BJ (cell line): ENCODE measurements at places on chromosomes 7 and 10. TPM values are rescaled to one million over a fixed set of nuclear protein-coding genes. Genes with fewer than 3 reads are reported as not detected.

DNA sequence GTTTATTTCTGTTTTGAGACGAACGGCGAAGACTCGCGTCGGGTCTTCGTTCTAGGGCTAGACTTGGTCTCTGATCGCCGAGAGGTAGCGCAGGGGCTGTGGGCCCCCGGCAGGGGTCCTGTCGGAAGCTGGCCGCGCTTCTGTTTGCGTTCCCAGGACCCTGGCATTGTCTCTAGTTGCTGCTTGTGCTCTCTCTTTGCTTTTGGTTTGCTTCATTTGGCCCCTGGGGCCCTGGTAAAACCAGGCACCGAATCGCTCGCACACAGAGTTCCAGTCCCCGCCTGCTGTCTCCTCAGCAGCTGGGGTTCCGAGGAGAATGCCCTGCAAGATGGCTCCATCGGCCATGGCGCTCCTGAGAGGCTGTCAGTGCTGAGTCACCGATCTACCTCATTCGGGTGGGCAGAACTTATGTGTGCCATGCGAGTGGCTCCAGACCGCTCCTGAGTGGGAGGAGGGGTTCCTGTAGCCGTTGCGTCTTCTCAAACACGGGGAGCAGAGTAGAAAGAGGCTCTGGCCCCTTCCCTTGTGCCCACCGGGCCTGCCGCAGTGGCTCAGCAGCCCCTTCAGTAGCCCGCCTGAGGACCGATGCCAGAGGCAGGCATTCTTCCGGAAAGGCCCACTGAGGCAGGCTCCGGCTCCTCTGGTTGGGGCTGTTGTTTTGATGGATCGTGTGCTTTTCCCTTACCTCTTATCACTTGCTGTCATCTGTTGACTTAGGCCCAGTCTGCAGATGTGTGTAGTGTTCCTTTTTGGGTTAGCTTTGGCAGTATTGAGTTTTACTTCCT, 826 bp downstream of the CHPF2 start:
- peak; percentile 18 for DNase-seq

DNA sequence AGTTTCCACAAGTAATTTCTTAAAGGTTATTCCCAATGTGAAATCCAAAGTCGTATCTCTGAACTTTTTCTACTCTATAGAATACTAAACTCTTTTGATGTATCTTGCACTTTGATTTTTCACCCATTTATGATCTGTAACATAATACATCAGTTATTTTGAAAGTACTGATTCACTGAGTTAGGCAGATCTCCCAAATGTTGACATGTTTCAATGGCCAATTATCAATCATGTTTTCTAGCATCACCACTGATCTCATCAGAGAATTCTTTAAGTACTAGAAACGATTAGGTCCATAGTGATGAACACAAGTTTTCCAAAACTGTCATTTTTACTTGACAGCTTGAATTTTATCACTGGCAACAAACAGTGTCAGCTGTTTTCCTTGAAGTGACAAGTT, 119.0 kb downstream of the ATE1 start:
- DNase-seq, result no peak

- no peak for DNase-seq
These were observed 73.0 kb upstream of the PFKP start for GRCh38 chr10:2994221-2994961.

GRCh38 chr7:3043544-3044371, at the start of gene CARD11:
Gene CARD11 (minus strand): TSS chr7:3043867. CDS start chr7:2958506, 85,361 bp downstream.
- no peak for DNase-seq

GRCh38 chr10:3123571-3124411, 48.8 kb downstream of the PITRM1 start:
- DNase-seq, result no peak

DNA sequence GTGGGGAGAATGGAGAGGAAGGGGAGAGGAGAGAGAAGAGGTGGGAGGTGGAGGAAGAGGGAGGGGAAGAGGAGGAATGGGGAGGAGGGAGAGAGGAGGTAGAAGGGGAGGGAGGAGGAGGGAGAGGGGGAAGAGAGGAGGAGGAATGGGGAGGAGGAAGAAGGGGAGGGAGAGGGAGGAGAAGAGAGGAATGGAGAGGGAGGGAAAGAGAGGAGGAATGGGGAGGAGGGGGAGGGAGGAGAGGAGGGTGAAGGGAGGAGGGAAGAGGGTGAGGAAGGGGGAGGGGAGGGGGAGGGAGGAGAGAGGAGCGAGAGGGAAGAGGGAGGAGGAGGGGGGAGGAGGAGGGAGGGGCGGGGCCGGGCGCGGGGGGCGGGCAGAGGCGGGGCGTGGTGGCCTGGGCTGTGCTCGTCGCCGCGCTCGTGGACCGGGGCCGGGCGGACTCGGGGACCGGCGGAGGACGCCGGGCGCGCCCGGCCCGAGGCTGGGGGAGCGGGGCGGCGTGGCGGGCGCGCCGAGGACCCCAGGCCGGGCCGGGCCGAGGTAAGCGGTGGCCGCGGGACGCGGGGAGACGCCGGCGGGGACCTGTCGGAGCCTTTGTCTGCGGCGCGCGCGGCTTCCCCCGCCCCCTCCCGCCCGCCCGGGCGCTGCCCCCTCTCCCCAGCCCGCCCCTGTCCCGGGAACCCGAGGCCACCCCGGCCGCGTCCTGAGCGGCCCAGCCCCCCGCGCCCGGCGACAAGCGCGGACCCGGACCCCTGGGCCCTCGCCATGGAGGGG, at the start of gene SLC29A4:
TSS of gene SLC29A4 (plus strand) at position 401 of the 774 bp plus-strand sequence. CDS start 4,874 bp downstream, outside the sequence.
- DNase-seq, result no peak

DNA sequence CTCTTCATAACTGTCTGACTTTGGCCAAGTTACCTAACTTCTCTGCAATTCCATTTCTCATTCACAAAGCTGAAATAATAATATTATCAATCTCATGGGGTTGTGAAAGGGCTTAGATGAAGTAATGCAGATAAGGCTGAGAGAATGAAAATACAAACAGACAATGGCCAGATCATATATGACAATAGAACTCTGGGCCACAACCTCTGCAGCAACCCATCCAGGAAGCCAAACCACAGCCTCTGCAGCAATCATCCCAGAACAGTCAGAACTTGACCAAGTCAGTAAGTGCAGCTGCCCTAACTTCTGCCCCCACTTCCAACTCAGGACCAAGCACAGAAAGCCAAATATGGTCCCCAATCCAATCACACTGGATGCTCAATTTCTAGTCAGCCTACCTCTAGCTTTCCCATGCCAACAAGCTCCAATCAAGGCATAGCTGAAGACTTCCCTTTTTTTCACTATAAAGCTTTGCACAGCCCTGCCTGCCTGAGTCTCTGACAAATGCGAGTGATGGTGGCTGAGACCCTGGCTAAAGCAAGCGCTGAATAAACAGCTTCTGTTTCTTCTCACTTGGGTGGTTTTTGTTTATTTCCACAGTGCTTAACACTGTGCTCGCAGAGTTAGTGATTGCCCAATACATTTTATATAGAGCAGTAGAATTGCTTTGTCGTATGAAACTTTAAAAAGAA, 34.8 kb upstream of the TNPO3 start:
- no peak for DNase-seq

GRCh38 chr10:30823651-30824050, 194.1 kb upstream of the LYZL2 start:
- DNase-seq, result no peak

DNA sequence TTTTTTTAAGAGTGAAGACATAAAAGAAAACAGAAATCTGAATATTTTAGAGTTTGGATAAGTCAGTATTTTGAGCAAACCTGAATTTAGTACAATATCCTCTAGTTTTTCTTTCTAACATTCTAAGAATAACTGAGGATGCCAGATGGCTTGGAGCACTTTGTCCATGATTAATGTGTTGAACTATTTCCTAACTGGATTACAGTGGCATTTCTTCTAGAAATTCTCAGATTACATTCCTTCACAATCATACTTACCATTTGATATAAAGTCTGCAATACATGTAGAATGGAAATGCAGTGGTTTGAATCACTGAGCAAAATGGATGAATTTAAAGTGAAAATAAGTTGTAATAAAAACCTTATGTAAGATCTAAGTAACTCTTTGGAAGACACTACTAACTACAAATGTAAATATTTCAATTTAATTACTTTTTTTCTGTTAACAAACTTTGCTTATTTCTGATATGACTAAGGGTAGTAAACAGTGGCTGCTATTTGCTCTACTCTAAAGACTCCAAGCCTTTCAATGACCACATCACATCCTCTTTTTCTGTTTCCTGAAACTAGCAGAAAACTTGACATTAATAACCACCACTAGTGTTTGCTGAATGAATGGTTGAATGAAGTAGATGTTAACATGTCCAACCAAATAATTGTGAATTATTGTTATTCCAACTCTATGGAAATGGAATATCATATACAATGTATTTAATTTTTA, 102.8 kb downstream of the PRKG1 start:
- DNase-seq, result peak; percentile 63

- no peak for DNase-seq
These were observed 270.7 kb downstream of the SEMA3D start for GRCh38 chr7:84916161-84916560.

DNA sequence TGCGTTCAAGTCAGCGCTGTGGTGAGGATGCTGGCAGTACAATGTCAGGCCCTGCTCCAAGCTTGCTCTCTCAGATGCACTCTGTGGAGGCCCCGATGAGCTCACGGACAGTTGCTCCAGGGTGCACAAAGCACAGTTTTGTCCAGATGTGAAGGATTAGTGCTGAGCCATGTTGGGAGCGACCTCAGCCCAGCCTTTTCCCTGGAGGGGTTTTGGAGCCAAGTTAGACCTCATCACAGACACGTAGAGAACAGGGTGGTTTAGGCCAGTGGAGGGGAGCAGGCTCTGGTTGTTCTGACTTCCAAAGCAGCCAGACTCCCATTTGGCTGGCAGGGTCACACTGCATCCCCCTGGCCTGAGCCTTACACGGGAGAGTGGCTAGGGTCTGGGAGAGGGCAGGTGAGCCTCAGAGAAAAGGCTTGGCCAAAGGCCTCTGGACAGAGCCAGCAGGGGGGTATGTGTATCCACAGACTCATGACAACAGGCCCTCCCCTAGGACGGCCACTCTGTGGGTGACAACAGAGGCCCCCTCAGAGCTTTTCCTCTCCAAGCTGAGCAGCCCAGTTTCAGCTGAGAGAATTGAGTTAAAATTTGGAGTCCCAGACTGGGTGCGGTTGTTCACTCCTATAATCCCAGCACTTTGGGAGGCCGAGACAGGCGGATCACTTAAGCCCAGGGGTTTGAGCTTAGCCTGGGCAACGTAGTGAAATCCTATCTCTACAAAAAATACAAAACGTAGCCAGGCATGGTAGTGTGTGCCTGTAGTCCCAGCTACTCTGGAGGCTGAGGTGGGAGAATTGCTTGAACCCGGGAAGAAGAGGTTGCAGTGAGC, 4.7 kb downstream of the PLAC9 start:
- DNase-seq, result no peak

GRCh38 chr7:32257621-32258020, 187.4 kb upstream of the PDE1C start:
- DNase-seq, result no peak

DNA sequence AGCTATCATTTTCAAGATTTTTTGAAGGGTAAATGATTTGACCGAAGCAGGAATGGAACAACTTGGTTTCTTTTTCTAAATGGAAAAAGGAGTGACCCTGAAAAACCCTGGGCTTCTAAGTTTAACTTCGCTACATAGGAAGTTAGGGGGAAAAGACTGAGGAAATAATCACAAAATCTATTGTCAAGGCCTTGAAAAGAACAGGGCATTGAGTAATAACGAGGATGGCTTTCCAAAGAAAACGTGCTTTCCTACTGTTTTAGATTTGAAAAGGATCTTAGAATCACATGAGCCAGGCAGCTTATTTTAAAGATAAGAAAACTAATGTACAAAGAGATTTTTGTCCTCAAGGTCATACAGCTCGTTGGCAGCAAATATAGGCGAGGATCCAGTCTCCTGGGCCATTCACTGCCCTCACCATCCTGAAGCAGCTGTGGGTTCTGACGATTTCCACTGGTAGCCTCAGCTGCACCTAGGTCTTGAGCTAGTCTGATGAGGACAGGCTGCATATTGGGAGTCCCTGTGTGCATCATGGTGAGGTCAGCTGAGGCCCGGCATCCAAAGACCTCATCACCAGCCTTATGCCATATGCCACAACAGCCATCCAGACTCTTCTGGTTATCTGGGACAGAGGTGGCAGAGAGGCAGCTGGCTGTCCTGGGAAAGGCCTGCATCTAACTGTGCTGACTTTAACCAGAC, 384.7 kb upstream of the NRP1 start:
- no peak for DNase-seq

GRCh38 chr10:61795147-61795546, 106.4 kb upstream of the ARID5B start:
- no peak for DNase-seq

DNA sequence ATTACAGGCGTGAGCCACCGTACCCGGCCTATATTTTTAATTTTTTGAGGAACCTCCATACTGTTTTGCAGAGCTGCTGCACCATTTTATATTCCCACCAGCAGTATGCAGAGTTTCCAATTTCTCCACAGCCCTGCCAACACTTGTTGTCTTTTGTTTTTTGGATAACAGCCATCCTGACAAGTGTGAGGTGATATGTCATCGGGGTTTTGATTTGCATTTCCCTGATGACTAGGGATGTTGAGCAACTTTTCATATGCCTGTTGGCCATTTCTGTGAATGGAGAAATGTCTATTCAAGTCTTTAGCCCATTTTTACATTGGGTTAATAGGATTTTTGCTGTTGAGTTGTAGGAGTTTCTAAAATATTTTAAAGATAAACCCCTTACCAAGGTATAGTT, 22.2 kb downstream of the ENTPD7 start:
- DNase-seq, result no peak

DNA sequence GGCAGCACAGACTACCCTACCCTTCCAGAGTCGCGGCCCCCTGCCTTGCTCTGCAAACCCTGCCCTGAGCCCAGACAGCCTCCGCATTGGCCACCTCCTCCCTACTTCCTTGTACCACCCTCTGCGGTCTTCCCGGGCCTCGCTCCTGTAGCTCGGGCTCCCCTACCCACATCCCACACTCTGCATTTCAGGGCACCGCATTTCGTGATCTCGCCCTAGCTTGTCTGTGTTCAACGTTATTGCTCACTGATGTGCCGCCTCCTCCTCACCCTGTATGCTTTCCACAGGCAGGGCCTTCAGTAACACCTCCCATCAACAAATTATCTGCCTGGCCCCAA, 6.6 kb downstream of the PDIA4 start:
- no peak for DNase-seq

GRCh38 chr7:149010451-149010850, 17.9 kb downstream of the PDIA4 start:
- DNase-seq, result no peak

- DNase-seq, result no peak
These were observed 8.9 kb upstream of the LYZL1 start for GRCh38 chr10:29279779-29280487.

UTF1 gene
- polyA plus RNA-seq, result not detected in 2 replicates

TCAF1 gene
- polyA plus RNA-seq, result 39.9 and 55.2 TPM in 2 replicates

BUB3 gene
- 193 TPM in 2 replicates for polyA plus RNA-seq

TMEM229A gene
- not detected in 2 replicates for polyA plus RNA-seq

GPER1 gene
- 2.1 and 3.1 TPM in 2 replicates for polyA plus RNA-seq

OPN1SW gene
- polyA plus RNA-seq, result not detected in 2 replicates
